ENCODE measurements at places on chromosomes 1 and 21.

- DNase-seq: no peak
Observed at GRCh38 chr1:198649968-198650338, 11.1 kb downstream of the PTPRC start.

DNA sequence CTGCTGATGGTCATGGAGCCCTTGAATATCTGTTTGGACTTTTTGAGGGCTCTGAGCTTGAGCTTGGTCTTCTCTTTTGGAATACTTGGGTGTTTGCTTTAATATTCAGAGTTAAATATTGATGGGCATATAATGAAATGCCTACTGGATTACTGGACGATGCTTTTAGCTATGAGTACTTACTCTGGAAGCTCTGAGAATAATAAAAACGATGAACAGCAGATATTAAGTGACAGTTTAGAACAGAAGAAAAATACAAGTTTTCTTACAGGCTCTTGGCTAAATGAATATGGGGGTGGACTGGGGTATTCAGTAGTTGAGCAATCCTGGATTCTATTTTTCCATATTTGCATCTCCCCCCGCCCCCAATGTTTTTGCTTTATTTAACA, 20.7 kb downstream of the GALNT2 start:
- no peak for DNase-seq

DNA sequence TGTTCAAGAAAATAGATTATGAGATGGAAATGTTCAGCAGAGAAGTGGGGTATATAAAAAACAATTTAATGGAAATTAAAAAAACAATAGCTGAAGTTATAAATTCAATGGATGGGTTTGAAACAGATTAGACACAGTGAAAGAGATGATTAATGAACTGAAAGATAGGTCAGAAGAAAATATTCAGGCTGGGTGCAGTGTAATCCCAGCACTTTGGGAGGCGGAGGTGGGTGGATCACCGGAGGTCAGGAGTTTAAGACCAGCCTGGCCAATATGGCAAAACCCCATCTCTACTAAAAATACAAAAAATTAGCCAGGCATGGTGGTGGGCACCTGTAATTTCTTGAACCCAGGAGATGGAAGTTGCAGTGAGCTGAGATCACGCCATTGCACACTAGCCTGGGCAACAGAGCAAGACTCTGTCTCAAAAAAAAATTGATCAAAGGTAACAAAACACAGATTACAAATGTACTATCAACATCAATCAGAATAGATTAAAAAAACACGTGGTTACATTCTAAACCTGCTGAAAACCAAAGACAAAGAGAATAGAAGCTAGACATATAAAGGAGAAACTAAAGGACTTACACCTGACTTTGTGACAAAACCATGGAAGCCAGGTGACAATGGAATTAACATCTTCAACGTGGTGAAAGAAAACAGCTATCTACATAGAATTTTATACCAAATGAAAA, 4.8 kb upstream of the SUMO3 start:
- DNase-seq: no peak

GRCh38 chr1:231829332-231829731, 202.7 kb downstream of the DISC1 start:
- no peak for DNase-seq

DNA sequence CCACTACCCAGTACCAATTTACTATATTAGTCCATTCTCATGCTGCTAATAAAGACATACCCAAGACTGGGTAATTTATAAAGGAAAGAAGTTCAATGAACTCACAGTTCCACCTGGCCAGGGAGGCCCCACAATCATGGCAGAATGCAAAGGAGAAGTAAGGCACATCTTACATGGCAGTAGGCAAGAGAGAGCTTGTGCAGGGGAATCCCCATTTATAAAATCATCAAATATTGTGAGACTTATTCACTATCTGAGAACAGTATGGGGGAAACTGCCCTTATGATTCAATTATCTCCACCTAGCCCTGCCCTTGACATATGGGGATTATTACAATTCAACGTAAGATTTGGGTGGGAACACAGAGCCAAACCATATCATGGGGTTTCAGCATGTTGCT, 6.4 kb downstream of the CD58 start:
- no peak for DNase-seq

- no peak for DNase-seq
Observed at GRCh38 chr1:178243119-178243518, 149.2 kb downstream of the RASAL2 start.

DNA sequence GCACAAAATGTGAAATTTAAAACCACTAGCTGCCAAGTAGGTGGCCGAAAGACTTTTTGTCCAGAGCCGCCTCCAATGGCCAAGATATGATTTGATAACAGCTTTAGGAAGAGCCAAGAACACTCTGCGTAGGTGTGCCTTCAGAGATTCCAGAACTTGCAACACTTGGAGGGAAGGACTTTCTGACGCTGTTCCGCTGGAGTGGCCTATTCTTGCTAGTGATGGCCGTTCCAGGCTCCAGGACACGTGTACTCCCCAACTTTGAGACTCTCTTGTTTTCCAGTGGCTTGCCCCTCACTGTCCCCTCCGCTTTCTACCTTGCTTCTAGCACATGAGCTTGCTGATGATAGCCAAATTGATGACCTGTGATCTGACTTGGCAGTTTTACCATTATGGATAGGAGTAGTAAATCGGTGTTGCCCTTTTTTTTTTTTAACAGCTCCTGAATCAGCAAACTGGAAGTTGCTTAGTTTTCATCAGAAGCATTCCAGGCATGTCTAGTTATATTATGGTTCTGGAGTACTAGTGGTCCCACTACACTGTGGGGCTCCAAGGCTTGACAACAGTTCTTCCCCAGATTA, 1.0 kb downstream of the PRDX6 start:
- peak; percentile 56 for DNase-seq

DNA sequence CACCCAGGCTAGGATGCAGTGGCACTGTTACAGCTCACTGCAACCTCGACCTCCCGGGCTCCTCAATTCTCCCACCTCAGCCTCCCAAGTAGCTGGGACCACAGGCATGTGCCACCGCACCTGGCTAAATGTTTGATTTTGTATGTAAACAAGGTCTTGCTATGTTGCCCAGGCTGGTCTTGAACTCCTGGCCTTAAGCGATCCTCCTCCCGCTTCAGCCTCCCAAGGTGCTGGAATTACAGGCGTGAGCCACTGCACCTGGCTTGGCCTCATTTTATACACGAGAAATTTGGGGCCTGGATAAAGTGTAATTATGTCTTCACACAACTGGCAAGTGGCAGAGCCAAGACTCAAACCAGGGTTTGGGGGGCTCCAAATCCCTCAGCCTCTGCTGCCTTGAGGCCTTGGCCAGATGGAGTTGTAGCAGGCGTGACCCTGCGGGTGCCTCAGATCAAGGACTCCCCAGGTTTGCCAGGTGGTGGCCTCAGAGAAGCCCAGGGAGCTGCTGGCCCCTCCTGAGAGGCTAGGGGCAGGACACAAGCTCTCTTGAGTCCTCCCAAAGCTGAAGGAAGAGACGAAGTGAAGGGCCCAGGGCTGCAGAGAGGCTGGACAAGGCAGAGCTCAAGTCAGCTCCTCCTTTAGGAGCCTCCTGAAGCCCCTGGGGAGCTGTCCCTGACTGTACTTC, 61.7 kb downstream of the MDM4 start:
- no peak for DNase-seq

- DNase-seq: no peak
Observed at GRCh38 chr21:35473496-35473895, 424.4 kb upstream of the RUNX1 start.

DNA sequence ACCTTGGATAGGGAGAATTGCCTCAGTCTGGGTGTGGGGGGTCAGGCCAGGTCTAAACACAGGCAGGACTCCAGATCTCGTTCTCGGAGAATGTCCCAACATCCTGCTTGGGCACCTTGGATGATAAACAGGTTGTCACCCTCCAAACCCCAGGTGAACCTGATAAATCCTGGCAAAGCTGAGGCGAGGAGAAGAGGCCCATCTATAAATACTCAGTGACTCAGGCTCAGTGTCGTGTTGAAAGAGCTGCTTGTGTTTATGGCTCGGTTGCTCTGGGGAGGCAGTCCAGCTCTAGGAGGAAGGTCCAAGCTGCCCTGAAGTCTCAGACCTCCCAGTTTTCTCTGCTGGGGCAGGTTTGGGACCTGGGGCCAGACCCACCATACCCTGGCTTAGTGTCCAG, 15.8 kb upstream of the TRIM63 start:
- peak; percentile 19 for DNase-seq

- DNase-seq: peak; percentile 23
Observed at GRCh38 chr1:47527653-47528272, 89.9 kb downstream of the FOXD2 start.

- DNase-seq: no peak
Observed at GRCh38 chr21:28982637-28983036, 10.0 kb downstream of the LTN1 start.

GRCh38 chr1:10825592-10825991, 29.1 kb upstream of the CASZ1 start:
- DNase-seq: no peak

DNA sequence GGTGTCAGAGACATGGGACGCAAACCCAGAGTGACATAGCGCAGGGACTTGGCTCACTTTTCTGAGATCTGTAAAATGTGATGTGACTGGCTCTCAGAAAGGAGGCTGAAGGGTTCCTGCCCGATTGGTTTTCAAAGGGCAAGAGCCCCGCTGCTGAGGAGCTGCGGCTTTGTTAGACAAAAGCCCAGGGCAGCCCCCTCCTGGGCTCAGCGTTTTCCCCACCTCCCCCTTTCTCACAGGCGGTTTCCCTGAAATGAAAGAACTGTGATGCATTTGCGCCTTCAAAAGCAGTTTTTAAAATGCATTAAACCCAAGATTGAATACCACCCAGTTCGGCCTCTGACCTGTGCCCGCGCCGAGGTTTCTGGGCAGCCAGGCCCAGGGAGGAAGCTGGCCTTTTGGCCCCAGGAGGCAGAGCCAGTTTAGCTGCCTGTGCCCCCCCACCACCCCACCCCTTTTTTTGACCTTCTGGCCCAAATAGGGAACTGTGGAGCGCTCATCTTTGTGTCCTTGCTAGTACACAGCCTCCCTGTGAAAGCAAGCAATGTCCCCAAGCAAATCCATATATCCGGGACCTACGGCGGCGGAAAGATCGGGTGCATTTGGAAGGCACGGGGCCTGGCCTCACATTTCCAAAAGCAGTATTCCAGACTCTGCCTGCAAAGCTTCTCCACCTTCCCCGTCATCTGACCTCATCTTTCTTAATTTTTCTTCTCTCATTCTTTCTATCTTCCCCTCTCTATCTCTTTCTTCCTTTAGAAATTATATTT, 28.6 kb downstream of the CD247 start:
- DNase-seq: no peak

DNA sequence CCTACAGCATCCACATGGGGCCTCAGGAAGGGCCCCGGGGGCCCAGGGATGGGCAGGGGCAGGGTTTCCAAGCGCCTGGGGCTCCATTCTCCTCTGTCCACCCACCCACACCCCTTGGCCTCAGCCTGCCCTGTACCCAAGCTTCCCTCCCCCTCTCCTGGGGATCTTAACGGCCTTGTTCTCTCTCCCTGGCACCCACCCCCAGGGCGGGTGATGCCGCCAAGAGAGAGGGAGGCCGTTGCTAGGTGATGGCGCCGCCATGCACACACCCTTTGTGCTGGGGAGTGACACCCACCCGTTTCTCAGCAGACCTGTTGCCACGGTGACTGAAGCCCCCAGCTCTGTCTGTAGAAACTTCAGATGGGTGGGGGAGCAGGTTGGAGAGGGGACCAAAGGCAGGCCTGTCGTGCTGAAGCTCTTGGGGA, 7.6 kb downstream of the GPR37L1 start:
- DNase-seq: no peak

GRCh38 chr1:154434346-154435085, 29.4 kb downstream of the IL6R start:
- no peak for DNase-seq

Measured in kidney tubule cell (primary cell).